Activated CD4-positive, CD25-positive, alpha-beta regulatory T cell (primary cell): ENCODE measurements at places on chromosomes 3 and 15.

DNA sequence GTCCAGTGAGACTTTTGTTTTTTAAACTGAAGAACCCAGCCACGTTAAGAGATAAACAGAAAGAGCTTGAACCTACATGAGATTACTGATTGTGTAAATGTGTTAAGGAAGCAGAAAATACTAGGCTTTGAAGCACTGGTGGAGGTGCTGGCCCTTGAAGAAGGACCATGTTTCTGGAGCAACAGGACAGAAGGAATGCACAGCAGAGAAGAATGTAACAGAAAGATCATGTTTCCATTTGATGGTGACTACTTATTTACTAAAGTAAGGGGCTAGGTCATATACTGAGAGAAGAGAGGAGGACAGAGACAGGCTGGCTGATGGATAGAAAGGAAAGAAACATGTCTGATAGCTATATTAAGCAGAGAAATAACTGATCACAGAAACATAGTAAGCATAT is 88.8 kb downstream of the CLASP2 start:
- no peak for DNase-seq

DNA sequence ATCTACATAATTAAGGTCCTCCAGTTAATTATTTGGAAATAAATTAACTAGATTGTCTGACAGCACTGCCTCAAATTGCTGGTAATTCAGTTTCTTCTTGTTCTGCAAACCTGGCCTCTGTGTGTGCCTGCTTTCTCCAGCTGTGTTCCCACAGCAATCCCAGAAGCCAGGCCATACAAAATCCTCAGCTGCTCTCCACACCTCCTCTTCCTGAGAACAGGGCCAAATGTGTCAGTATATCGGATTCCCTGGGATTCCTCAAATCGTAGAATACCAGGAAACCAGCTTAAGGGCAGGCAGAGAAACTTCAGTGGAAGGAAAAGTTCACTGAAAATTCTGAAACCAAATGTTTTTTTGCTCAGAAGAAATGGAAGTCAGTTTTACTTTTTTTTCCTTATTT is 261.4 kb downstream of the ZMAT3 start:
- no peak for DNase-seq

GRCh38 chr3:141578202-141578973 is 91.6 kb downstream of the RASA2 start:
- DNase-seq = no peak

DNA sequence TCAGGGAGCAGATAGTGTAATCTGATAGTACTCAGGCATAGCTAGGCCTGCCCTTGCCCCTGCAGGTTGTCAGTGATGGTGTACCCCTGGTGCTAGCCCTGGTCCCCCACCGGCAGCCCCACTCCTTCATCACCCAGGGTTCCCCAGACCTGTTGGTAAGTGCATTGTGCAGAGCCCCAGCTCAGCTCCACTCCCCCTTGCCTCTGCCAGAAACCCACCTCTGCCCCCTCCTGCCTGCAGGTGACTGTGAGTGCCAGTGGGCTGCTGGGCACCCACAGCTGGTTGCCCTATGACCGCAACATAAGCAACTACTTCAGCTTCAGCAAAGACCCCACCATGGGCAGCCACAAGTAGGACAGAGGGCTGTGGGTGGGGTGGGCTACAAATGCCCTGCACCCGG is 27.5 kb downstream of the NBEAL2 start:
- DNase-seq = no peak

- DNase-seq = no peak
These were observed 69.6 kb downstream of the ATP10A start for GRCh38 chr15:25793354-25794050.

DNA sequence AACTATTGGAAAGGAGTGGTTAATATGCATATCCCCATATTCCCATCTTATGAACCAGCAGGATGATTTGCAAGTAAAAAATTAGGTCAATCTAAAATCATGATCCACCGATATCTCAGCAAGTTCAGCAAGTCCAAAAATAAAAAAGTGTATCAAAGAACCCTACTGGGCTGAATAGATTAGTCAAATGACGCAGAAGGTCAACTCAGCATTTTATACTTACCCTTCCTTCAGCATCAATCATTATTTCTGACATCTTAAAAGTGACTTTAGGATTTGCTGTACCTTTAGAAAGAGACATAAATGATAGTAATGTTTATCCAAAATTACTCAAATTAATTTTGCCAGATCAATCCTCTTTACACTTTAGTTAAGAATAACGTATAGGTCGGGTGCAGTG is 32.6 kb downstream of the DPP8 start:
- no peak for DNase-seq

DNA sequence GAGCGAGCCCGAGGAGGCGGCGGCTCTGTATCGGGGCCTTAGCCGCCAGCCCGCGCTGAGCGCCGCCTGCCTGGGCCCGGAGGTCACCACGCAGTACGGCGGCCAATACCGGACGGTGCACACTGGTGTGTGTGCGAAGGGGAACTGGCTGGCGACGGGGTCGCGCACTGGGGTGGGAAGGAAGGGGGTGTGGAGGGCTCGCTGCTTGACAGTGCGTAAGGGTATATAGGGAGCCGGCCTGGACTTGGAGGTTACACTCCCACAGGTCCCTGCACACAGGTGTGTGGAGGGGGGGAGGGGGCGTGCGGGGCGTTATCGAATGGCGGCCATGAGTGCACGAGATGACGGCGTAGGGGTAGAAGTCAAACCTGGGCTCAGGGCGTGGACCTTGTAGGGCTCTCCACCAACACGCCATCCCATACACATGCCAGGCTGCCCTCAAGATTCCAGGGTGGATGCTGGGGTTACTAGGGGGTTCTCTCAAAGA is 389 bp downstream of the APEH start:
- no peak for DNase-seq

GRCh38 chr3:50584391-50584790 is 15.1 kb downstream of the HEMK1 start:
- DNase-seq = no peak
